ENCODE measurements at places on chromosomes 12 and 14.

- no peak for DNase-seq
Measured at GRCh38 chr14:71855399-71856036, 76.7 kb upstream of the RGS6 start.

- no peak for DNase-seq
Measured at GRCh38 chr14:79967001-79967400, 244.3 kb downstream of the DIO2 start.

DNA sequence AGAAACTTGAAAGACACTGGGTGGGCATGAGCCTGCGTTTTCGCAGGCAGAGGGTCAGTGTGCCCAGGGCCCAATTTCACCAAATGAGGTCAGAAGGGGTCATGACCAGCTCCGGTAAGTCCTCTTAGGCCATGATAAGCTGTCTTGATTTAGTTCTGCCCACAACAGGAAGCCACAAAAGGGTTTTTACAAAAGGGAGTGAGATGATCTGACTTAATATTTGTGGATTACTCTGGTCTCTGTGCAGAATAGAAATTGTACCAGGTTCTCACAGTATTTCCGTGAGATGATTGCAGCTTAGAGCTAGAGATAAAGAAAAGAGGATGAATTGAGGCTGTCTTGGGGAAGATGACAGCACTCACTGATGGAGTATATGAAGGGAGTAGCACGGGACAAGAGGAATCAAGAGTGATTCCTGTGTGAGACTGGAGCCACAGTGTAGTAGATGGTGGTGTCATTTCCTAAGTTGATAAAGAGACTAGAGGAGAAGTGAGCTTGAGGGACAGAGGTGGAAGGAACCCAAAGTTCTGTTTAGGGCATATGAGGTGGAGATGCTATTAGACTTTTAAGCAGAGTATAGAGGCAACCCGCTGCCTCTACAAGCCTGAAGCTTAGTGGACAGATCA, 288.3 kb upstream of the AMIGO2 start:
- DNase-seq: no peak

- DNase-seq: no peak
Measured at GRCh38 chr12:9674226-9674590, 4.7 kb downstream of the CLEC2D start.

- no peak for DNase-seq
Measured at GRCh38 chr12:114668151-114668885, 15.7 kb downstream of the TBX3 start.

DNA sequence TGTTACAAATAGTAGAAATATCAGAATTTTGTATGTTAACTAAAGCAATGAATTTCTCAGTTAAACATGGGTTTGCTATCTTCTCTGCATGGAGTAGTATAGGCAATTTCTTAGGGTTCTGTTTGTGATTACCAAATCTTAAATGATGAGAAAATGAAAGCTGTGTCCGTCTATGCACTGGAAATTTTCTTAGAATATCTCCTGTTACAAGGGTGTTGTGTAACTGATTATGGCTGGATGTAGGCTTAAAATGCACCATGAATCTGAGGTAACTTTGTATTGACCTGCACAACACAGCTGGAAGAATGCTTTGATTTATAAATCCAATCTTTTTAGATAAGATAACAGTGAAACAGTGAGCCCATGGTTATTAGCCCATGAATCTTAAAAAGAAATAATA, 17.8 kb downstream of the TRIP11 start:
- no peak for DNase-seq

DNA sequence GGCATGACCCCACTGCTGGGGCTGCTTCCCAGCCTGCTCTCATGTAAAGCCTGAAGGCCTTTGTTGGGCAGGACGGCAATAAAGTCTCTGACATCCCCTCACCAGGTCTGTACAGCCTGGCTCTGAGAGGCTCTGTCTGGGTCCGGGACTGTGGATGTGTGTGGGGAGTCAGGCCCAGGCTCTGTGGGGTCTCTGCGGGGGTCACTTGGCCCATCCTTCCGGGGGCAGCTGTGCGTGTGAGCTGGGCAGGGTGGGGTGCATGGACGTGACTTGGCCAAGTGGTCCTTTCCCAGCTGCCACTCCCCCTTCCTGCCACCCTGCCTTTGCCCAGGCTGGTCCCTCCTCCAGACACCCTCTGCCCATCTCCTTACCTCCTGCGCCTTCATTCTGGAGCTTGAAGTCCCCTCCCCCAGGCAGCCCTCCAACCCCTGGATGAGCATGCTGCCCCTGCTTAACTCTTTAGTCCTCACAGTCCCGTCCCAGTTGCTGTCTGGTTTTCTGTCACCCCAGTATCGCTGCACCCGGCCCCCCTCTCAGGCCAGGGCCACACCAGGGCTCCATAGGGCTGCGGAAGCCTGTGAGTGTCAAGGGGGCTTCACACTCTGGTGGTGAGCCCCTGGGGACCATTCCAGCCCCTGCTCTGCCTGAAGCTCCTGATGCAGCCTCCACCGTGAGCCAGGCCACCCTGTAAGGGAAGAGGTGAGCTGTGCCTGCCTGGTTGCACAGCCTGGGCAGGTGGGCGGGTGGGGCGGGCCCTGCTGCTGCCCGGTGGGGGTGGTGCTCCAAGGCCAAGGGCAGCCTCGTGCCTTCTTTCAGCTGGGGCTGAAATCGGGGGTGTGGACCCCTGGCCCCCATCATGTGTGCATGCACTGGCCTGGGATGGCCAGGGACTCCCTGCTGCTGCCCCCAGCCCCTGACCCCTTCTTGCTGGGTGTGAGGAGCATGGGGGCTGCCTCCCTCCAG, 25.5 kb upstream of the KIF26A start:
- no peak for DNase-seq

DNA sequence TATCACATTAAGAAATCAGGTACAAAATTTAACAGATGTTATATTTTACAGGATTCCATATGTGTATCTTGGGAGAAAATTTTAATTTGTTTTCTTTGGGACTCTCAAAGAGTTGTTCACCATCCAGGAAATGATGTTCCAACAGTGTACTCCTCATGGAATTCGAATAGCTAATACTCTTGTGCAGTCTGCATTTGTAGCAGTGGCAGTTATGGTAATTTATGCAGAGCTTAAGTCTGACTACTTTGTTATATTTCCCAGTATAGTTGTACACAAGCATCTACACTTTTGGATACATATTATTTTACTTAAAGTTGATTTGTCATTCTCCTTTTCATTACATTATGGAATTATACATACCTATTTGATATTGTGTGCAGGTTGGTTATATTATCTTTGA, 436.7 kb upstream of the FBXO33 start:
- DNase-seq: no peak

GRCh38 chr14:27387463-27387862, 789.6 kb upstream of the NOVA1 start:
- no peak for DNase-seq

DNA sequence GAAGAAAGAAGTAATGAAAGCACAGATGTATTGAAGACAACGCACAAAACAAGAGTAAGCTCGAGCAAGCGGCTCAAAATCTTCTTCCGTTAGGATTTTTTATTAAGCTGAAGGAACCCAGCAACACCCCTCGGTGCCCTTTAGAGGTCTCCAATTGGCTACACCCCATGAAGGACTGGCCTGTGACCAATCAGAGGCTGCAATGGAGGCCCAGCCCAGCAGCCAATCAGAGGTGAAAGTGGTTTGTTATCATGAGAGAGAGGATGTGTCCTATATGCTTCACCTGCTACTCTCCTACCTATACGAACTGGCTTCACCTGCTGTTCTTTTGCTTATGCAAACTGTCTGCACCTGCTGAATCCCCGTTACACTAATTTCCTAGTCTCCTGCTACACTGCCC, 358.8 kb downstream of the C12orf50 start:
- no peak for DNase-seq

DNA sequence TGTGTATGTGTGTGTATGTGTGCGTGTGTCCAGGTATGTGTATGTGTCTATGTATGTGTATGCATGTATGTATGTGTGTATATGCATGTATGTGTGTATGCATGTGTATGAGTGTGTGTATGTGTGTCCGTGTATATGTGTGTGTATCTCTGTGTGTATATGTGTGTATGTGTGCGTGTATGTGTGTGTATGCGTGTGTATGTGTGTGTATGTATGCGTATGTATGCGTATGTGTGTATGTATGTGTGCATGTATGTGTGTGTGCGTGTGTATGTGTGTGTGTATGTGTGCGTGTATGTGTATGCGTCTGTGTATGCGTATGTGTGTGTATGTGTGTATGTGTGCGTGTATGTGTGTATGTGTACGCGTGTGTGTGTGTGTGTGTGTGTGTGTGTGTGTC, 31.6 kb downstream of the CHST11 start:
- DNase-seq: no peak

- DNase-seq: no peak
Measured at GRCh38 chr12:80352474-80352873, 91.6 kb upstream of the PTPRQ start.

GRCh38 chr12:63846238-63846967, 1.9 kb downstream of the SRGAP1 start:
- DNase-seq: no peak

DNA sequence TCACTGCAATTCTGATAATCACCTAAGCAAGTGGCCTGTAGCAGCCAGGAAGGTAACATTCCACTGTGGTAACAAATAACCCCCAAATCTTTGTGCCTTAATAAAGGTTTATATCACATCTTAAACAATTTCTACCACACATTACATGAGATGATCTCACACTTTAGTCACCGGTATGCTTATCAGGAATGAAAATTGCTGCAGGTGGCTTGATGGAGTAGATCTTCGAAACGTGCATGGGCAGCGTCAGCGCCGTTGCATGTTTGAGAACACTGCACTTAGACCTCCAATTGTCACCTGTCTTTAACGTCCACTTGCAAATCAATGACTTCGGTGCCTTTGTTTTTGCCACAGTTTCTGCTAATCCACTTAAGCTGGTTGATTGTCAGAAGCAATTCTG, 477.4 kb downstream of the VRK1 start:
- no peak for DNase-seq

- DNase-seq: no peak
Measured at GRCh38 chr12:86052921-86053320, 178.8 kb downstream of the NTS start.

DNA sequence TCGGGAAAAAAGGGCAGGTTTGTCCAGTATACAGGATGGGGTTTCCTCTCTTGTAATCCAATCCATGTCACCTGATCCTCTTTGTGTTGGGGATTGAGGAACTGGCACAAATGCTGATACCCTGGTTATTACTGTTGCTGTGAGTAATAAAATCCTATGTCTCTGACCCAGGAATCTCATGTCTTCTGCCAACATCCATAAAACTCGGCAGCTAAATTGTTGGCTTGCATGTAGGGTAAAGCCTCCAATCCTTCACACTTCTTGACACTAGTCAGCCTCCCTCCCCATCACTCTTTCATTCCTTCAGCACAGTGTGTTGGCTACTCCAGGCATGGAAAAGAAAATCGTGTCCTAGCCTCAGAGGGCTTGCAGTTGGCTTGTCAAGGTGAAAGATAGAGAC, 9.2 kb upstream of the NOS1 start:
- no peak for DNase-seq

- DNase-seq: no peak
Measured at GRCh38 chr12:2110849-2111566, 58.2 kb downstream of the CACNA1C start.

Data from stimulated activated CD8-positive, alpha-beta memory T cell treated with anti-CD3 and anti-CD28 coated beads, Interleukin-15, amount 100 ng/mL, for 4 hours (primary cell).